Mesendoderm (in vitro differentiated cells): ENCODE measurements at places on chromosomes 16 and 17.

DNA sequence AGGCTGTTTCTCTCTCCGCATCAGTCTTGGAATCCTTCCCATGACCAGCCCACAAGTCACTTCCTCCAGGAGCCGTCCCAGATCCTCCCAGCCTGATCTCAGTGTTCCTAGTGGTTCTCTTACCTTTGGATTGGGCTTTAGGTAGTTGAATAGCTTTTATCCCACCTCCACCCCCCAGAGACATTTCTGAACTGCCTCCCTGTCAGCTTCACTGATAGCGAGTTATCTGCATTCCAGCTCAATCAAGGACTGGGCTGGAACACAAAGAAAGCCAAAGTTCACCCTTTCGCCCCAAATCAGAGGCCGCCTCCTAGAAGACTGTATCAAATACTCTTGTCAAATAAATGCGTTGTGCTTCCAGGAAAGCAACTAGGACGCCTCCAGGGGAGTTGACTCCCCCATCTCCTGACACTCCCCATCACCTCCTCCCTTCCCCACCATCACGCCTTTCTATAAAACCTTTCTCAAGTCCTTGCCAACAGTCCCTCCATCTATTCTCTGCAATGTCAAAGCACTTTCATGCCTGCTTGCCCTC, 72.7 kb downstream of the TMEM132E start:
- peak; percentile 75 for DNase-seq

DNA sequence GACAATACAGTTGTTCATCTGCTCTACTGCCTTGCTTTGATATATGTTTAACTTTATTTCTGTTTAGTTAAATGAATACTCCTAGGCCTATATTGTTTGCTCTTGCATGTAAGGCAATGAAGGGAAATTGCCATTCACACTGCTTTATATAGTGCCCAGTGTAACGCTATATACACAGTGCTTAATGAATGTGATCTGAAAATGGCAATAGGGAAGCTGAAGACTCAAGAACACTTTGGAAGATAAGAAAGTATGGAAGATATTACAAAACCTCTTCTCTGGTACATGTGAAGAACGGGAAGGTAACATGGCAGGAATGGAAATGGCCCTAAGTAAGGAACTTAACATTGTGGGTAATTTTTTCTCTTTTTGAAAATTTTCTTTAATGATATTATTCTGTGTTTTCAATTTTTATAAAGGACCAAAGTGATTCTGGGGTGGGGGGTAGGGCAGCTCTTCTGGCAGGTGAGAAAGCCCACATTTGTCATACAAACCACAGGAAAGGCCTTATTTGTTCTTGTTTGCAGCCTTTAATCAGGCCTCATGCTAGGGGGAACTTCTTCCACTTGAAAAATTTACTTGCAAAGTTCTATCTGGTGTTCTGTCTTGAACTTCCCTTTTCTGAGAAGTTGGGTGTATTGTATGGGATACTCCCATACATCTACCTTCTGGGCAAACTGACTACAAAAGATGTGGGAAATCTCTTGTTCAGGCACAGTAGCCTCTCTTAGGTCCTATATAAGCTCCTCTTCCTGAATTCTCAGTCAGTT, 100.8 kb upstream of the CORO6 start:
- no peak for DNase-seq

- DNase-seq, result no peak
Observed at GRCh38 chr17:75594499-75595283, 7.1 kb downstream of the MYO15B start.

- DNase-seq, result no peak
Observed at GRCh38 chr17:14935845-14936485, 329.2 kb downstream of the PMP22 start.

- DNase-seq, result no peak
Observed at GRCh38 chr17:78977997-78978973, 1.4 kb downstream of the LGALS3BP start.

- no peak for DNase-seq
Observed at GRCh38 chr16:67873435-67874370, 851 bp downstream of the EDC4 start.

DNA sequence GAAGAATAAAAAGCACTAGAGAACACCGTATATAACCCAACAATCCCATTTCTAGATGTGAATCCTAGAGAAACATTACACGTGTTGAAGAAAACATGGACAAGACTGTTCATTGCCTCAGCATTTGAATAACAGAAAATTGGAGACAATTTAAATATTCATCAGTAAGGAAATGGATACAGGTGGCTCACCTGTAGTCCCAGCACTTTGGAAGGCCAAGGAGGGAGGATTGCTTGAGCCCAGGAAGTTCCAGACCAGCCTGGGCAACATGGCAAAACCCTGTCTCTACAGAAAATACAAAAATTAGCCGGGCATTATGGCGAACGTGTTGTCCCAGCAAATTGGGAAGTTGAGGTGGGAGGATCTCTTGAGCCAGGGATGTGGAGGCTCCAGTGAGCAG, 2.7 kb upstream of the ATAD5 start:
- no peak for DNase-seq

DNA sequence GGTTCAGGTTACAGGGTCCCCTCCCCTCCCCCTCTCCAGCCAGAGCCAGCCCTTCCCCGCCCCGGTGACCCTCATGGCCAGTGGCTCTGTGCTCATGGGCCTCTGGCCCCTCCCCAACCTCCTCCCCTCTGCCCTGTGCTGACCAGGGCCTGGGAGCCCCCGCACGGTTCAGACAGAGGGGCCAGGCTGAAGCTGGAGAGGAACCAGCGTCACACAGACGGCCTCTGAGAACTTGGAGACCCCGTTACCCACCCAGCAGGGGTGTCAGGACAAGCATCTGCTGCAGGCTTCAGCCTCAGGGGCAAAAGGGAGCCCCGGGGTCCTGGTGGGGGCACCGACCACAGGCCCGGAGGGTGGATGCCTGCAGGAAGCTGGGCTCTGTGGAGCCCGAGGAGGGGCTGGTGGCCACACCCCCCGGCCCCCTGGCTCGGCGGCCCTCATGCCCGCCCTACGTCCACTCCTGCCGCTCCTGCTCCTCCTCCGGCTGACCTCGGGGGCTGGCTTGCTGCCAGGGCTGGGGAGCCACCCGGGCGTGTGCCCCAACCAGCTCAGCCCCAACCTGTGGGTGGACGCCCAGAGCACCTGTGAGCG, at the start of gene WFIKKN1:
WFIKKN1 (plus strand) TSS at position 171 of the 591 bp plus-strand sequence; CDS start at position 440, 269 bp downstream.
- DNase-seq, result peak; percentile 40

DNA sequence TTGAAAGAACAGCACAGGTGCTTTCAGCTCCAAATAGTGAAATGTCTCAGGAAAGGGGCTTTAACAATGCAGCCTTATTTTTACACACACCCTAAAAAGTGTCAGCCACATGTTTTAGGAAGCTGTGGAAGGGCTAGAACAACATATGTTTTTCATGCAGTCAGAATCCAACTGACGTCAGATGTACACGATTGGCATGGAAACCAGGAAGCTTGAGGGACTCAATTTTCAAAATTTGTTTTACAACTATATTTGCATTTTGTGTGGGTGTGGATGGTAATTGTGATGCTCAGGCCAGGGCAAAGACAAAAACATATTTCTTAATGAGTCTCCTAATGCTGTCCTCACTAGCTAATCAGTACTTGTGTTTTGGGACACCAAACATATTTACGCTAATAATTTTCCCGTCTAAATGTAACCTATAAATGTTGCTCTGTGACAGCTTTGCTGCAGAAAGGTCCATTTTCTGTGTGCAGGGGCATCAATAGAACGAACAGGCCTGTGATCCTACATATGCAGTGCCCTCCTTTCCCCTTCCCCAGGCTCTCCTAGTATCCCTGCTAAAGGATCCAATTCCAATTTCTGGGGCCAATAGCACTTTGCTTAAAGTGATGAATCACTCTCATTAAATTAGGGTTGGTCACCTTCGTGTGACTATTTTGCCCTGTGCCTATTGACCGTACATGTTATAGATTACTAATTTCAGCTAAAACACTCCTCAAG, 434.0 kb upstream of the CDH5 start:
- DNase-seq, result no peak

GRCh38 chr16:48025359-48025758, 130.4 kb downstream of the ABCC12 start:
- DNase-seq, result no peak

GRCh38 chr16:58615280-58615679, 14.3 kb downstream of the CNOT1 start:
- DNase-seq, result no peak

DNA sequence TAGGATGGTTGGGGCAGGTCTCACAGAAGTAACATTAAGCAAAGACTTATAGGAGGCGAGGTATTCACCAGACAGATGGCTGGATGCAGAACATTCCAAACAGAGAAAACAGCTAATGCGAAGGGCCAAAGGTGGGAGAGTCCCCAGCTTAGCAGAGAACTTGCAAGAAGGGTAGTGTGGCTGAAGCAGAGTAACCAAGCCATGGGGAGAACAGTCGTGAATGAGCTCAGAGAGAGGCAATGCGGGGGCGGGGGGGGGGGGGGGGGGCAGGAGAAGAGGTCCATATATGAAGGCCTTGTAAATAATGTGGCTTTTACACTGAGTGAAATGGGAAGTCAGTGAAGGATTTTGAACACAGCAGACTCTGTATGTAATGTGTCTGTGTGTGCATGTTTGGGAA, 81.3 kb downstream of the SMG6 start:
- no peak for DNase-seq

GRCh38 chr17:42422958-42423712, at the start of gene CAVIN1:
Gene CAVIN1, minus strand, starts transcription at chr17:42423256. Its CDS starts 159 bp downstream, at chr17:42423097.
- DNase-seq, result peak; percentile 94

DNA sequence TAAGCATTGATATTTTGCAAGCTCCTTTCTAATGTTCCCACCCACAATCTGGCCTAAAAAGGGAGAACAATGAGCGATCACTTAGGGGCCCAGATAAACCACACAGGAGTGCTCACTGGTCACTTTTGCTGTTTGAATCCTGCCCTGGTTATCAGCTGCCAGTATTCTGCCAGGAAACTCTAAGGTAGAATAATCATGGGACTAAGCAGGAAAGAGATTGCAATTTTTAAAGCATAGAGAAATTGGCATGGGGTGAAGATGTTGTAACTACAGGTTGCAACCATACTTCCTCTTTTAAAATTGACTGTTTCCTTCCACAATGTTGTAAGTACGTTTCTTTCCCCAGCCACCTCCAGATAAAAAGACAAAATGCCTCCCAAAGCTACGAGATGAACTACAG, 251.2 kb upstream of the CDH11 start:
- DNase-seq, result peak; percentile 11

- no peak for DNase-seq
Observed at GRCh38 chr17:62899361-62899760, 66.7 kb upstream of the TANC2 start.

DNA sequence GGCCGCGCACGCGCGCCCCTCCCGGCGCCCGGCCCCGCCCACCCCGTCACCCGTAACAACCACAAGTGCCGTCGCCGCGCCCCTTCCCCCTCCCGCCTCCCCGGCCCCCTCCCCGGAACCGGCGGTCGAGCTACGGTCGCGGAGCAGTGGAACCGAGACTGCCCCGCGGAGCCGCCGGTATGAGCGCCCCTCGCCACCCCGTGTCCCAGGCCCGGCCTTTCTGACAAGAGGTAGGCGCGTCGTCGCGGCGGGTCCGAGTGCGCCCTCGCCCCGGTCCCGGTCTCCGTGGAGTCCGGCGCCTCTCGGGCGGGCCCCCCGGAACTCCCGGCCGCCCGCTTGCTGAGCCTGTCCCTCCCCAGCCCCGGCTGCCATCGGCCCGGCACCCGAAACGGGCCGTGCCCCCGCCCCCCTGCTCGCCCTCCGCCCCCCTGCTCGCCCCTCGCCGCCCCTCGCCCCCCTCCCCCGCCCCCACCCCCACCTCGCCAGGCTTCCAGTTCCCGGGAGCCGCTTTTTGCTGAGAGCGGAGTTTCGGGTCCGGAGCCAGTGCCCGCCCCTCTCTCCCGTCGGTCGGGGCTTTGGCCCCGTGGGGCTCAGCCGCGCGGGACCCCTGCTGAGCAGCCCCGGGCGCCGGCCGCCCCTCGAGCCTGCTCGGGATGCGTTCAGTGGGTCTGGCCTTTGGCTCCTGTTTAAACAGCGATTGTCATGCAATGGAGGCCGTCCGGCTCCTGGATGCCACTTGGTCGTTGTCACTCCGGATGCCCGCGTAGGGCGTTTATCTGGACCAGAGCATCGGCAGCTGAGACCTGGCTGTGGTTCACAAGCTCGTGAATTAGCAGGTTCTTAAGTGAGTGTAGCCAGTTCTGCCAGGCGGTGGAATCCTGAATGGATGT, at the start of gene SEC14L1:
SEC14L1 (plus strand) TSS at position 92 of the 890 bp plus-strand sequence. CDS start 2,628 bp downstream, outside the sequence.
- peak; percentile 85 for DNase-seq

DNA sequence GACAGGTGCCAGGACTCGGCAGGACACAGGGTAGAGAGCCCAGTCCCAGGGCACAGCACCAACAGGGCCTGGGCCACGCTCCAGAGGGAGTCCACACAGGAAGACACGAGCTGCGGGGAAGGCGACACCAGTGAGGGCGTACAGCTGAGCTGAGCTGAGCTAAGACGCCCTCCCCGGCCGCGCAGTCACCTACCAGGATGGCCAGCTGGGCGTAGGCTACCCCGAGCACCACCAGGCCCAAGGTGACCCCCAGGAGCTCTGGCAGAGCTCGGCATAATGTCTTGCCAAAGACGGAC, 42.6 kb downstream of the TSC2 start:
- no peak for DNase-seq

DNA sequence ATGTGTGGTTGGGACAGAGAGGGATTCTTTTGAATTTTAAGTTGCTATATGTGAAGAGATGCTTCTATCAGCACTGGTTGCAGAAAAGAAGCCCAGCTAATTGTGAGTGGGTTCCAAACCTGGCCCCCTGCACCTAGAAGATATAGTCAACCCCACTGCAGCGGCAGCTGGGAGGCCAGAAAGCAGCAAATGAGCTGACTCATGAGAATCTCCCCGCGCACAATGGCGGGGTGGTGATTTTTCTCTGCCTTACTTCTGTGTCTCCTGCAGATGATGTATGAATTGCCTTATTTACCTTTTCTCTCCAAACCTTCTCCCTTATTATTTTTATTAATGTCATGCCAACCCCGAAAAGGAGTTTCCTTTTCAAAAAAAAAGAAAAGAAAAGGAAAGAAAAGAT, 89.7 kb downstream of the MAF start:
- DNase-seq, result no peak

GRCh38 chr16:2085669-2086068, 37.9 kb downstream of the TSC2 start:
- no peak for DNase-seq

DNA sequence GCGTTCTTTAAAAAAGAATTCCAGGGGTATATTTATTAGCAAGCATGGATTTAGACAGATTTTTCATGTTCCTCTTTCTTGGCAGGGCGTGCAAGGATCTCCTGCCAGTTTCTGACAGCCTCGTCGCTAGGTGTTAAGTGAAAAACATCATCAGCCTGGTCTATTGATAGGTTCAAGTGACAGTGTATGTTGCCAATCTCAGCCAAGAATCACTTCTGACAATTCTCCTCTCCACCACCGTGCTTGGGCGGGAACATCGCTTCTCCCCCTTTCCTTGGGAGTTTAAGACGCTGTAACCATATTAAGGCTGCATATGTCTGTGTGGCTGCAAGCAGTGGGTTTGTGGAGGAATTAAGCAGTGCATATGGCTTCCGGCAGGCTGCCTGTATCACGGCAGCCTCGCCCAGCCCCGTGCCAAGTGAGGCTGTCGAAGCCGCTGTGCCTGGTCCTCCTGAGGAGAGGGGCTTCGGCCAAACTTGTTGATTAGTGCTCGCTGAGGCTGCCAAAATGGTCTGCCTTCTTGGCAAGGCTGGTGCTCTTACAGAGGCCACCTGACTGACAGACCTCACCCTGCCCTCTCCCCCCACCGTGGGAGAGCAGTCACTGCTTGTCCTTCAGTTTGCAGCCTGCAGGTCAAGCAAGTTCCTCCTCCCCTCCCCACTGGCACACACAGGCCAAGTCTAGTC, 132.2 kb upstream of the MPHOSPH6 start:
- no peak for DNase-seq
